ENCODE measurements at places on chromosomes 4 and X.
A peak's percentile ranks its signal among the peaks of the same experiment; 100 is the strongest.

- no peak for DNase-seq
These were observed 16.7 kb downstream of the TMSB4X start for GRCh38 chrX:12991575-12991974.

GRCh38 chr4:170414961-170415360, 325.2 kb upstream of the AADAT start:
- no peak for DNase-seq

GRCh38 chrX:71103110-71103983, 3.2 kb downstream of the CXorf65 start:
- no peak for DNase-seq

GRCh38 chrX:53088136-53088974, 5.6 kb upstream of the KANTR start:
- DNase-seq: no peak

- no peak for DNase-seq
These were observed 18.2 kb downstream of the NAAA start for GRCh38 chr4:75922588-75922987.

DNA sequence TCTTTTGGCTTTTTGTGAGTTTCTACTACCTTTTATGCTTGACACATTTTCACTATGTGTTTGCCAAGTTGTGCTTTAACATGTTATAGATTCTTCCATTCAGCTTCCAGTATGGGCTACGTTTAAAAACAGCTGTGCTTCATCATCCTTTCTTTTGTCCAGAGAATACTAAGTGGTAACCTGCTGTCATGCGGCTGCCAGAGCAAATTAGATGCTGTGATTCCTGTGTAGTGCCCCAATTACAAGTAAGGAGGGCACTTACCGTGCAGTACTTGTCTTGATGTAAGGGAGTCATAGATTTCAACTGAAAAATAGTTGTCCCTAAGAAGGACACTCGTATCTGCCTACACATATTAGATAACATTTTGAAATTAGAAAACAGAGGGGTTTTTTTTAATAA, 531.8 kb upstream of the GALNTL6 start:
- no peak for DNase-seq

- DNase-seq: no peak
These were observed 327 bp downstream of the PNPLA4 start for GRCh38 chrX:7926914-7927258.

- DNase-seq: no peak
These were observed 34.0 kb upstream of the BMP15 start for GRCh38 chrX:50876551-50876950.

- DNase-seq: no peak
These were observed 1.4 kb upstream of the PHF8 start for GRCh38 chrX:54045563-54046228.

DNA sequence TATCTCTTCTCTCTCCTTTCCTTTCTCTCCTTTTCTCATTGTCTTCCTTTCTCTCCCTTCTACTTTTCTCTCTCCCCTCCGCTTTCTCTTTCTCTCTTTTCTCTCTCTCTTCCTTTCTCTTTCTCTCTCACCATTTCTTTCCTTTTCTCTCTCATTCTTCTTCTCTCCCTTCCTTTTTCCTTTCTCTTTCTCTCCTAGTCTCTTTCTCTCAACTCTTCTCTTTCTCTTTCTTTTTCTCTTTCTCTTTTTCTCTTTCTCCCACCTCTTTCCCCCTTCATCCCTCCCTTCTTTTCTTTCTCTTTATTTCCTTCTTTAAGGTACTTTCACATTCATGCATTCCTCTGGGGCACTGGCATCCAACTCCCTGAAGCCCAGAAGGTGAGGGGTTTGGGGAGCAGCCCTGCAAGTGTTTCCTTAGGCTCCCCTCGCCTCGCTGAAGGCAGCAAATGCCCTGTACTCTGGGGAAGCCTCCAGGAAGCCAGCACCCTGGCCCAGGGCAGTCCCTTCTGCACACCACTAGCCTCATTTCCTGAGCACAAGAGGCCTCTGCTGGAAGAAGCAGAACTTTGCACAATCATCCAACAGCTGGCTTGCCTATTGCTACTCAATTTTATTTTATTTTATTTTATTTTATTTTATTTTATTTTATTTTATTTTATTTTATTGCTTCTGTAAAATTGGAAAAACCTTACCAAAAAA, 124.2 kb downstream of the NFKB1 start:
- peak; percentile 41 for DNase-seq

DNA sequence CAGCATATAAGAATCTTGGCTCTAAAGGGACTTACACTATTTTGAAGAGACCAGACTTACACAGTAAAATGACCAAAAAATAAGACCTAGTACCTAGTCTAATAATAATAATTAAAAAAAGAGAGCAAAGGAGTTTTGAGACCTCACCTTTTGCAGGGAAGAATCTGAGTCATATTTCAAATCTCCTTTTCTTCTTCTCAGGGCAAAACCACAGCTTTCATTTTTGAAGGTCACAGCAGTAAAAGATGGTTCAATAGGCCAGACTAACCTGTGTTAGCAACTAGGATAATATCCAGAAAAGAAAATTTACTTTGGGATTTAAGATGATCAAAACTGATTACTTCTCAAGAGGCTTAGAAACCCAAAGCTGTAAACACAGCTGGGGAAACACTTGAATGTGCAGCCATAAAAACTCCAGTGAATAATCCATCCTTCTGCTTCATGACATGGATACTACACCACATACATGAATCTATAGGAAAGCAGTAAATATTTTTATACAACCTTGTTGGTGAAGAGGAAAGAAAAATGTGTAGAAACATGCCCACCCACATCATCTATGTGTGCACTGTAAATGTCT, 25.9 kb upstream of the LNX1 start:
- peak; percentile 5 for DNase-seq

GRCh38 chr4:40507977-40508376, 121.7 kb downstream of the RBM47 start:
- DNase-seq: no peak

DNA sequence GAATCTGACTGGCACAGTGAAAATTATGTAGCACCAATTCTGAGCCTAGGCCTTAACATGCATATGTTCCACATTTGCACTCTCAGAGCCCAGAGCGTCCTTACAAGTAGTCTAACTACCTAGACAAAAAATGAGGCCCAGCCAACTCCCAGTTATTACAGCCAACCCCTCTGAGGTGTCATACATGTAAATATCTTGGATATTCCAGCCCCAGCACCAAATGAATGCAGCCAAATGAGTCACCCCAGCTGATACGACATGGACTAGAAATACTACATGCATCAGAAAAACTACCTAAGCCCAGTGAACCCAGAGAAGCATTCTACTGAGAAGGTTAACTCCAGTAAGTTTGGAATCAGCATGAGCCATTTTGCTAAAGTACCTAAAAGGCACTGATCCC, 145.1 kb downstream of the STPG2 start:
- peak; percentile 3 for DNase-seq

- peak; percentile 79 for DNase-seq
These were observed 51.1 kb downstream of the TMEM156 start for GRCh38 chr4:38980903-38981676.

- no peak for DNase-seq
These were observed 57.0 kb downstream of the NOP14 start for GRCh38 chr4:2906218-2906617.

DNA sequence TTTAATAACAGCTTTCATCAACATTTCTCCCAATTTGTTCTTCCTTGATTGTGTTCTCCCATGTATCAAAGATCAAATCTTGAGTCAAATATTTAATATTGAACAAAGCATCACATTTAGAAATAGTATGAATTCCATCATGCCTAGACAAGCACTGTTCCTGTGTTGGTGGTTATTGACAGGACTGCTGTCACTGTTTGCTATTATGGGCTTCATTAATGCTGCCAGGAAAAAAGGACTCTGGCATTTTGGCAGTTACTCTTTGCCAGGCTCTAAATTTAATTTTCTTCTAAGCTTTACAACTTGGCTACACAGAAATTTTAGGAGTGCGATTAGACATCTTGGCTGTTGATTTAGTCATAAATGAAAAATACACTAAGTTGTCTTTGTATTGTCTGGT, 295.9 kb upstream of the NRK start:
- DNase-seq: no peak

DNA sequence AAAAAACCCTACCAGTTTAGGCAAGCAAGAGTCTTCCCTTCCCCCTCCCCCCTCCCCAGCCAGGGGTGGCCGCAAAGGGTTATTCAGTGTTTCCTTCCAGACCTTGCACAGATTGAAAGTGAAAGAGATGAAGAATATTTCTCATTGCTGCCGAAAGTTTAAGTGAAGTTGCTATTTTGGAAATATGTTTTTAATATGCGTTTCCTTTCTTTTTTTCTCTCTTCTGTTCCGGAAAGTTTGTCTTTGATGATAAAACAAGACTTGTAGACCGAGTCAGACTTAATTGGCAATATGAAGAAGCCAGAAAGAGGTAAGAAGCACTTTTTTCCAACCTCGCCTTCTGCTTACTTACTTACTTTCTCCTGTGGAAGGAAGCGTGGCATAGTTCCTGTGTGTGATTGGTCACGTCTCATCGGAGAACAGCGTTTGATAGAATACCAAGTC, 58.5 kb upstream of the CLCN4 start:
- DNase-seq: no peak

DNA sequence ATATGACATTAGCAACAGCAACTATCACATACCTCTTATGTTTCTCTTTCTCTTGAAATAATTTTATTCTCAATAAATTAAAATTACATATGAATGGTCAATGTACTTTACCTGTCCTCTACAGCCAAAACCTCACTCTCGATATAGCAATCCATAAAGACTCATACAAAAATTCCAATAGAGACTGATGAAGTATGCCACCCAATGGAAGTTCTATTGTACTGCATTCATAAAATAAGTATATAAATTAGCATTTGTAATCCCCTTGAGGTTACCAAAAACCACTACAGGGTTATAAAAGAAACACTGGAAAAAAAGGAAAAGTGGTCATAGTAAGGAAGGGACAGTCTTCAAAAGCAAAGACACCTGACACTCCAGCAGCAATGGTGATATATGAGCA, 32.8 kb downstream of the CLDN2 start:
- DNase-seq: peak; percentile 22

DNA sequence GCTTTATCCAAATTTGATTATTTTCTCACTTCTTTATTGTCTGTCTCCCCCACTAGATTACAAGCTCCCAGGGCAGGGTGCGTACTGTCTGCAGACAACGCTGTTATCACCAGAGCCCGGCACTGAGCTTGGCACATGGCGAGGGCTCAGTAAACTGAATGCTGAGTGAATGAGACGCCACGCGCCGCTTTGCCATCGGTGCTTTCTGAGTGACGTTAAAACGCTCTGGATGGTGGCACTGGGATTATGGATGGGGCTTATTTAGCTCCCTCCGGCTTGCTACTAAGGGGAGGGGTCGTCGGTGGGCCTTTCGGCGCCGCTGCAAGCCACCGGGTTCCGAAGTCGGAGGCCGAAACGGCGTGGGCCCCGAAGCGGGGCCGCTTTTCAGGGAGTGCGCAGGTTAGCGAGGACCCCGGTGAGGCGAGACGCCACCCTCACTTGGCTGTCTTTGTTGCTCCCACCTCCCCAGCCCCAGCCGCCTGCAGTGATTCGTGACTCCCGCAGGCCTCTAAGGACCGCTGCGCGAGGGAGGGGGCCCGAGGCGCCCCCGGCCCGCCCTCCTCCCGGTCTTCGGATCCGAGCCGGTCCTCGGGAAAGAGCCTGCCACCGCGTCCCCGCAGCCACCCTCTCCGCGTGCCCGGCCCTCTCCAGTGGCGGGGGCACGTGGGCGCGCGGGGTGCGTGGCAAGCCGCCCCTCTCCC, 569 bp upstream of the FHL1 start:
- DNase-seq: peak; percentile 26

DNA sequence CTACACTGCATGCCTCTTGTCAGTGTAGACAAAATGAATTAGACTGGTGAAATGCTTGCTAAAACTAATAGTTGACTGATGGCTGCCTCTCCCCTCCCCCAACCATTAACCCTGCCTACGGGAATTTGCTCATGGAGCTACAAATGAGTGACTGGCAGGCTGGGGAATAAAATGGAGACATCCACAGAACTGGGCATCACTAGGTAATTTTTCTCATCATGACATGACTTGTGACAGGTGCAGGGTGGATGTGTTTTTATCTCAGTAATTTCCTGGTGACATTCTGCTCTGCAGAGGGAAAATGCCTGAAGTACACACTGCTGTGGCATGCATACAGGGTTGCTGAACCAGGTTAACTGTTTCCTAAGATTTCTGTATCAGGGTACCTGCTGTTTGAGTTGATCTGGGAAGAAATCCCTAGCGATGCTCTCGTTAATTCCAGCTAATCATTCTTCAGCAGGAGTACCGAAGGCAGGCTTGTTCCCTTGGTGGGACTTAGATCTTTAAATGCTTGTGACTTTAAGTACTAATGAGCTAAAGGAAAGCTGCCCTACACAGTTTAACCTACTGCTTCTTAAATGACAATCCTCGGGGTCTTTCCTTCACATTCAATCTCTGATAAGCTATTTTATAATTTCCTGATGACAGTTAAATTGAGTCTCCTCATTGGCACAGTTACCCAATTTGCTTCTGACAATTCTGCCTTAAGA, 376.3 kb upstream of the LCORL start:
- no peak for DNase-seq

GRCh38 chr4:7979652-7979968, 39.9 kb upstream of the AFAP1 start:
- no peak for DNase-seq

DNA sequence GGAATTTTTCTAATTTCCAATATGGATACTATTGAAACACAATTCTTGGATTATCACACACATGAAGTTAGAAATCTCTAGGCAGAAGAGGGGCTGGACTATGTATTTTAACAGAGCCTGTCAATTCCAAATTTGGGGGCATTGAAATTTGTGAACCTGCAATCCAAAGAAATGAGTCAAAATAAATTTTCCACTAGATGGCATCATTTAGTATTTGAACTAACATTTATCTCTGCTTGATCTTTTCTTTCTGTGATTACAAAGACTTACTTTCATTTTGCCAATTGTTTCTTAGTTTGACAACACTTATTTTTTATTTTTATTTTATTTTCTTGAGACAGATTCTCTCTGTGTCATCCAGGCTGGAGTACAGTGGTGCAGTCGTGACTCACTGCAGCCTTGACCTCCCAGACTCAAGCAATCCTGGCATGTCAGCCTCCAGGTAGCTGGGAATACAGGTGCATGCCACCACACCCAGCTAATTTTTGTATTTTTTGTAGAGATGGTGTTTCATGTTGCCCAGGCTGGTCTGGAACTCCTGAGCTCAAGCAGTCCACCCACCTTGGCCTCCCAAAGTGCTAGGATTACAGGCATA, 2.7 kb upstream of the PYURF start:
- DNase-seq: peak; percentile 27

DNA sequence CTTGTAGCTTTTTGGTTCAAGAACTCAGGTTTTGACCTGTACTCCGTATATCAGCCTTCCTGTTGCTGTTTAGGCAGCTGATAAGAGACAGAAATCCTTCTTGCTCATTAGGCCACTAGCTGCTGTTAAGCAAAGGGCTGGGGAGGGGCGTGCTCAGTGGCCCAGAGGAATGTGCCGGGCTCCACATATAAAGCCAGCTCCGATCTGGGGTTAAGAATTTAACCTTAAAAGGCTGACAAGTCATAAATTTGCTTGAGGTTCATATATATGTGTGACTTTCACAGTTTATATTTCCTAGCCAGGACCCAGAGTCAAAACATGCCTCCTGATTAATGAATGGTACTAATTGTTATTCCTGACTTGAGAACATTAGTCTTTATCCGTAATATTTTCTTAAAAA, 15.3 kb downstream of the GPC3 start:
- DNase-seq: no peak
